Cardiac muscle cell (in vitro differentiated cells and primary cell): ENCODE measurements at places on chromosomes 12 and 14. TPM values are rescaled to one million over a fixed set of nuclear protein-coding genes. Genes with fewer than 3 reads are reported as not detected.

Gene CRIP1
- 196 and 203 TPM in 2 replicates for polyA plus RNA-seq

Gene PAX9
- 0.21 and 0.32 TPM in 2 replicates for polyA plus RNA-seq

Gene KRT6B
- 0.13 TPM in 1 of 2 replicates, not detected in the other for polyA plus RNA-seq

Gene KRT75
- polyA plus RNA-seq: not detected in 2 replicates

Gene STAT6
- polyA plus RNA-seq: 37.2 and 45.9 TPM in 2 replicates
